NAMALWA (cell line): ENCODE measurements at places on chromosomes 1 and 21.

DNA sequence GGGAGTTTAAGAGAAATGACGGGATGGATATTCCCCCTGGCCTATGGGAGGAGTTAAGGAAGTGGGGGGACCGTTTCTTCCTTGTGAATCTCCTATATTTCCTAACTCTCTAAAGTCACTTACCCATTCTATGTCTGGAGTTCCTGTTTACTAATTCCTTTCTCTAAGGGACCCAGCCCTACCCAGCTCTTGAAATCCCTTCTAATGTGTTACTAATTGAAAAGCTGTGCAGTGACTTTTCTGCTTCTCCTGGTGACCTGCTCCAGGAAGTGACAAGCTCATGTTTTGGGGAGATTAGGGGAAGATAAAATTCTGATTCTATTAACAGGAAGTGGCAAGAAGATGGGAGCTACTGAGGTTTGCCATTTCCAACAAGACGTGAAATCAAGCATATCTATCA, 4.0 kb upstream of the SAMSN1 start:
- no peak for DNase-seq

GRCh38 chr1:48018799-48019198, 21.6 kb upstream of the TRABD2B start:
- DNase-seq, result no peak

- DNase-seq, result no peak
Observed at GRCh38 chr1:111199881-111200801, at the start of gene DENND2D. TSS of gene DENND2D (minus strand) at chr1:111200646. CDS start at chr1:111200459, 187 bp downstream.

DNA sequence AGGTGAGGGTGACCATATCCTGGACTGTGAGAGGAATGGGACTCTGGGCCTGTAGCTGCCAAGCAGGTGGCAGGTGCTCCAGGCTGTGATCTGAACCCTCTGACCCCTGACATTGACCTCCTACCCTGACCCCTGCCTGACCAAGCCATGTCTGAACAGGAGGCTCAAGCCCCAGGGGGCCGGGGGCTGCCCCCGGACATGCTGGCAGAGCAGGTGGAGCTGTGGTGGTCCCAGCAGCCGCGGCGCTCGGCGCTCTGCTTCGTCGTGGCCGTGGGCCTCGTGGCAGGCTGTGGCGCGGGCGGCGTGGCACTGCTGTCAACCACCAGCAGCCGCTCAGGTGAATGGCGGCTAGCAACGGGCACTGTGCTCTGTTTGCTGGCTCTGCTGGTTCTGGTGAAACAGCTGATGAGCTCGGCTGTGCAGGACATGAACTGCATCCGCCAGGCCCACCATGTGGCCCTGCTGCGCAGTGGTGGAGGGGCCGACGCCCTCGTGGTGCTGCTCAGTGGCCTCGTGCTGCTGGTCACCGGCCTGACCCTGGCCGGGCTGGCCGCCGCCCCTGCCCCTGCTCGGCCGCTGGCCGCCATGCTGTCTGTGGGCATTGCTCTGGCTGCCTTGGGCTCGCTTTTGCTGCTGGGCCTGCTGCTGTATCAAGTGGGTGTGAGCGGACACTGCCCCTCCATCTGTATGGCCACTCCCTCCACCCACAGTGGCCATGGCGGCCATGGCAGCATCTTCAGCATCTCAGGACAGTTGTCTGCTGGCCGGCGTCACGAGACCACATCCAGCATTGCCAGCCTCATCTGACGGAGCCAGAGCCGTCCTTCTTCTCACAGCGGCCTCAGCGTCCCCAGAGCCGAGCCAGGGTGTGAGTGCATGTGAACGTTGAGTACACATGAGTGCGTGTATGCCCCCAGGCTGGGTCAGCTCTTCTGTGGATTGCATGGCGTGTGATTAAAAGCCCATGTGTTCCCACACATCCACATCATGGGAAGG, 3.1 kb downstream of the TMEM125 start:
- DNase-seq, result no peak

- no peak for DNase-seq
Observed at GRCh38 chr1:3192825-3193224, 123.8 kb downstream of the PRDM16 start.

DNA sequence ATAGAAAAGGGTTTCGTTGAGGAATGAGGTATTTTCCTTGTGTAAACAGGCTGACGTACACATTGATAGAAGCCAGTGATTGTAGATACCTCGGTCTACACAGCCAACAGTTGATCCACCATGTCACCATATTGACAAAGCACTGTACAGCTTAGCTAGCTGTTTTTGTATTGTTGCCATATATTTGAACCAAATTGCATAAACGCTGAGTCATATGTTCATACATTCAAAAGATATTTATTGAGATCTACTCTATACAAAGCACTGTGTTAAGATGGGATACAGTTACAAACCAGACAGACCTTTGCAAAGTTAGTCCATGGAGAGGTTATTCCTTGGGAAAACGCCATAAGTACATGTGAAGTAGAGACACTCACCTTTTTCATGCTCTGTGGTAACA, 132.4 kb upstream of the ATP1B1 start:
- DNase-seq, result no peak

GRCh38 chr1:199452627-199453026, 574.9 kb upstream of the NR5A2 start:
- no peak for DNase-seq

DNA sequence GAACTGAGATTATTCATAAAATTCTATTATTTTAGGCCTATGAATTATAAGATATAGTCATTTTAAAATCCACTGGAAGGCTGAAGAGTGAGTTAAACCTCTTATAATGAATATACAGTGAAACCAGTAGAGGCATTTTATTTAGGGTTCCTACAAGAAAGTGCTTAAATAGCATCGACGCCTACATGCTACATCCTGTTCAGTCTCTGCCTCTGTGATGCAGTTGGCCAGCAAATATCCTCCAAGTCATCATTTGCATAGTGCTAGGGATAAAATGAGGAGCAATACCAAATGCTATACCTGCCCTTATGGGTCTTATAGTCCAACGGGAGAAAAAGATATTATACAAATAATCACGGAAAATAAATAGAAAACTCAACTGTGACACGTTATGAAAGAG, 59.6 kb downstream of the EDEM3 start:
- no peak for DNase-seq

DNA sequence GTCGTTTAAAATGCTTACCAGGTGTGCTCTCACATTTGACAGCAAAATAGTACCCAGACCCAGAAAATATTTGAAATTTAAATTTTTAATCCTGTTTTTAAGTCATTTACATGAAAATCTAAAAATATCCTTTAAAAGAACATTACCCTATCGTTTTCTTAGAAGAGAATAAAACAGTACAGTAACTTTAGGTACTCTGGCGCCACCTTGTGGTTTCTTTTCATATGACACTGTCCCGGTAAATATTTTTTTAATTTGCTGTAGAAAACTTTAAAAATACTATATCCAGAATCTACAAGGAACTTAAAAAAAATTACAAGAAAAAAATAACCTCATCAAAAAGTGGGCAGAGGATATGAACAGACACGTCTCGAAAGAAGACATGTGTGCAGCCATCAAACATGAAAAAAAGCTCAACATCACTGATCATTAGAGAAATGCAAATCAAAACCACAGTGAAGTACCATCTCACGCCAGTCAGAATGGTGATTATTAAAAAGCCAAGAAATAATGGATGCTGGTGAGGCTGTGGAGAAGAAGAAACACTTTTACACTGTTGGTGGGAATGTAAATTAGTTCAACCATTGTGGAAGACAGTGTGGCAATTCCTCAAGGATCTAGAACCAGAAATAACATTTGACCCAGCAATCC, 129.2 kb downstream of the RGS21 start:
- DNase-seq, result peak; percentile 68

GRCh38 chr1:8439015-8439702, 121.2 kb downstream of the SLC45A1 start:
- DNase-seq, result peak; percentile 93

DNA sequence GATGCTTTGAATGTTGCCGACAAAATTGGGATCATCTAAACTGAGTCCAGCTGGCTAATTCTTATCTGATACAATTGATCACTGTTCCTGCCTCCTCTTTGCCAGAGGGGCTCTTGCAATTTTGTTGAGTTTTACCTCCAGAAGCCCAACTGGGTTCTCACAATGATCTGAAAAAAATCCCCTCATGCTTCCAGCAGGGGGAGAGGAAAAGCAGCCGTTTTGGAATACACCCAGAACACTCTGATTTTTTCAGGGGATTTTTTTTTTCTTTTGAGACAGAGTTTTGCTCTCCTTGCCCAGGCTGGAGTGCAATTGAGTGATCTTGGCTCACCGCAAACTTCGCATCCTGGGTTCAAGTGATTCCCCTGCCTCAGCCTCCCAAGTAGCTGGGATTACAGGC, 13.9 kb upstream of the RERE start:
- DNase-seq, result peak; percentile 58

GRCh38 chr1:168400139-168400538, 119.5 kb downstream of the TBX19 start:
- no peak for DNase-seq

GRCh38 chr1:231778009-231778719, 151.6 kb downstream of the DISC1 start:
- DNase-seq, result no peak

DNA sequence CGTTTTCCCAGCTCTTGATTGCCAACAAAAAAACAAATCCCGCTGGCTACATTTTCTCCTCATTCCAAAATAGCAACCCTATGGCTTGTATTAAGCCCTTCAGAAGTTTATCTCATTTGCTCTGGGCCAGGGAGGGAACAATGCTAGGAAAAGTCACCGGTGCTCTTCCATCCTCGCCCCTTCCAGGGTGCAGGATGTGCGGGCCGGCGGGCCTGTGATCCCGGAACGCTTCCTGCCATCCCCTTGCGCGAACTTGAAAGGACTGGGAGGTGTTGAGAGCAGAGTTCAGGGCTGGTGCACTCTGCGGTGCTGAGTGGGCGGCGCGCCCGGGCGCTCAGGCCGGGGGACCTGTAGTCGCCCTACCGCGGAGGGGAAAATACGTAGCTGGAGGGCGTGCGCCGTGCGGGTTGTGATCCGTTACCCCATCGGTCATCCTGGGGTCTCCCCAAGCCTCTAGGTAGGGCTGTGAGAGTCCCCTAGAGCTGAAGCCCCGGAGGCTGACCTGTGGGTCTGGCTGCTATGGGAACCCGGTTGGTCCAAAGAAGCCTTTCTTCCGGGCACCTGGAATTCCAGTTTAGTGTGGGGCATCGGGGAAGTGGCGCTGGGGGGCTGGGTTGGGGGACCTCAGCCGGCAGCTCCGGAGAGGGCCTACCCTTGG, 13.1 kb downstream of the NR5A2 start:
- no peak for DNase-seq

- no peak for DNase-seq
Observed at GRCh38 chr1:219324629-219325367, 151.1 kb downstream of the LYPLAL1 start.

DNA sequence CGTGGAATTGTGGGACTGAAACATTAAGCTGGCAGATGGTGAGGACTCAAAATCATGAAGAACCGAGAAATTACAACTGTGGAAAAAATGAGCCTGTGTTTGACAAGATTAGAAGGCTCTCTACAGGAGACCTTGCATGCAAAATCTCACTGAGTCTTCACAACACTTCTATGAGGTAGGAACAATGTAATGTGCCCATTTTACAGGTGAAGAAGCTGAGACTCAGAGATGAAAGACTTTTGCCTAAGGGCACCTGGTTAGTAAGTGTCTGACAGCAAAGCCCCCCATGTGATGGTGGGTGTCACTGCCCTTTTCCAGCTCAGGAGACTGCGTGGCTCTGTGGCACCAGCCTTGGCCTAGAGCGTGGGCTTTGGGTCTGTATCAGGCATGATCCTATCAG, 21.0 kb downstream of the OPRD1 start:
- DNase-seq, result no peak

DNA sequence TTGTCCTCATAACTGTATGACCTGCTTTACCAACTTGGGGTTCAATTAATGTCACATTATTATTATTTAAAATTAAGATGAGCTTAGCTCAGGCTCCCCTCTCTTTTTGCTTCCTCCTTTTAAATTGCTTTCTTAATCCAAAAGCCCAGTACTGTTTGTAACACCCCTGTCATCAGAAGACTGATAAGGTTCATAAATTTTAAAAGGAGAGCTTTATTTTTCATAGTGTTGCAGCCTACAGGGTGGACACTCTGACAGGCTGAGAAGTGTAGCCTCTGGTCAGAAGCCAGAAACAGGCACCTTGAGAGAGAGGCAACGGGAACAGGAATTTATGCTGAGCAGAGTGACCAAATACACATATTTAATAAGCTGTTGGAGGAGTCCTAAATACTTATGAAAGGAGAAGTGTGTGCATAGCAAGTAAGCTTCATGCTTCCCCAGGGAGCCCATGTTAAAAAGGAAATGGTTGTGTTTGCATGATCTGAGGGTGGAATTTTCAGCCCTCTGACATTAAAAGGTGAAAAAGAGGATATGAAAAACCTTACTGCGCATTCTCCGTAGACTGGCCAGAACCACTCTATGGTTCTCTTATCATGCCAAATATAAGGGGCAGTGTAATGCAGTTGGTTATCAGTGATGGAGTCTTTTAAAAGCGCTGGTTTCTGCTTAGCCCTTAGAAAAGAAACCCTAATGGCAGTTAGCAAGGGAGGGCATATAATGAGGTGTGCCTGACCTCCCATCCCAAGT, 30.5 kb upstream of the FGGY start:
- DNase-seq, result peak; percentile 56

GRCh38 chr21:31198575-31198974, 145.5 kb downstream of the TIAM1 start:
- DNase-seq, result peak; percentile 74

DNA sequence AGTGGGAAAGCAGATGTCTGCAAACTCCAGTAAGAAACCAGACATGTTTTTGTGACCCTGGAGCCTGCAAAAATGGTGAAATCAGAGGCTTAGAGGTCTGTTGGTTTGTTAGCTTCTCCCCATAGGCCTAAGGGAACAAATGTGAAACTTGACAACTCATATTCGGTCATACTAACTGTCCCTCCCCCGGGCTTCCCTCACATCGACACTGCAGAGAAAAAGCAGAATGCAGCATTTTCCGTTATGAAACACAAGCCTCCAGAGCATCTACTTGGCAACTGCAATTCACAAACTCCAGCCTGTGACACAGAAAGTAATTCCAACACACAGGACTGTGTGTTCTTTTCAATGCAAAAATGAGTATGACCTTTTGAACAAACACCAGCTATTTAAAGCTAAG, 3.7 kb downstream of the KCNA2 start:
- no peak for DNase-seq

GRCh38 chr1:5758000-5758858, 234.0 kb downstream of the NPHP4 start:
- no peak for DNase-seq

- DNase-seq, result no peak
Observed at GRCh38 chr1:118042501-118042900, 113.0 kb downstream of the WDR3 start.

DNA sequence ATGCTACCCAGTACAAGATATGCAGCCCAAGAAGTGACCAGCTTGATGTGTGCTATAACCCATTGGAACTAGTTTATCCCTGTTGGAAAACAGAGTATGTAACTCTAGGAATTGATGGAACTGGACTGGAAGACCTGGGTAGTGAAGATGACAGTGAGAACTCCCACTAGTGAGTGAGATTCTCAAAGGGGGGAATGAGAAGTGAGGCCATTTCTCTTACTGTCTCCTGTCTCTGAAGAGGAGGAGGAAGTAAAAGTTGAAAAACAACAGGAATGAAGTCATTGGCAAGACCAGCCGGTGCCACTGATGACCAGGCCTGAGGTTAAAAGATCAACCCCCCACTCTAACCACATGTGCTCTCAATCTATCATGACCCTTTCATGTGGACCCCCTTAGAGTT, 20.9 kb downstream of the PLA2G2F start:
- DNase-seq, result peak; percentile 11
